ENCODE measurements at places on chromosomes 2 and 18. TPM values are rescaled to one million over a fixed set of nuclear protein-coding genes. Genes with fewer than 3 reads are reported as not detected.

GRCh38 chr2:127169066-127169660, 50.9 kb downstream of the CYP27C1 start:
- no peak overlapping the region for H3K4me3 ChIP-seq
- H3K4me1 ChIP-seq = peaks cover 15% of the 10 kb centered on the region
- no peaks in the 10 kb centered on the region for H3K36me3 ChIP-seq
- no peak for DNase-seq
- no peaks in the 10 kb centered on the region for H3K27me3 ChIP-seq

GRCh38 chr2:241355983-241356870, at the start of gene FARP2:
Gene FARP2 (plus strand): TSS chr2:241356285. CDS start chr2:241373108, 16,823 bp downstream.
- DNase-seq = peak; percentile 98
- H3K27me3 ChIP-seq = no peaks in the 10 kb centered on the region
- peaks cover 20% of the 10 kb centered on the region for H3K4me1 ChIP-seq
- peak within 1 kb of the TSS; percentile 77 for H3K4me3 ChIP-seq
- H3K27ac ChIP-seq = peak within 1 kb of the TSS; percentile 72
- H3K36me3 ChIP-seq = peaks cover 23% of the 10 kb centered on the region

- peaks cover 78% of the 10 kb centered on the region for H3K4me1 ChIP-seq
- H3K4me3 ChIP-seq = 0 out of 2 replicates have a peak overlapping the region, but pooled peaks have one; percentile 1
- H3K27ac ChIP-seq = peak overlapping the region; percentile 2
- no peak for DNase-seq
These were observed 25.2 kb downstream of the RTN4 start for GRCh38 chr2:55025082-55025481.

- no peak overlapping the region for H3K27ac ChIP-seq
- no peak overlapping the region for H3K4me3 ChIP-seq
- DNase-seq = no peak
- no peaks in the 10 kb centered on the region for H3K36me3 ChIP-seq
These were observed 269.8 kb downstream of the GLI2 start for GRCh38 chr2:121005453-121005852.

DNA sequence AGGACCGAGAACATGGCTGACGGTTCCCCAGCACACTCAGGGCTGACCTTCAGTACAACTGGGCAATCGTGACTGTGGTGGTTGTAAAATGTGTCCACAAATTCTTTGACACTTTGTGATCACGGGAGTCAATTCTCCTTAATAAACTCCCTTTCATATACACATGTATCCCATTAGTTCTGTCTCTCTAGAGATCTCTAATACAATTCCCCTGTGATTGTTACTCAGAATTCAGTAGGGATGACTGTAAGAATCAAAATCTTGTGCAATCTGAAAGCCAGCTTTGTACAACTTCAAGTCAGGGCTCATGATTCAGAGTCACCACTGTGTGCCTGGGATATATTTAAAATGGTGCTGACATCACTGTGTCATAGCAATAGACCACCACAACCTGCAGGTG, 89.5 kb upstream of the LMAN1 start:
- peak; percentile 83 for DNase-seq
- H3K27me3 ChIP-seq = no peaks in the 10 kb centered on the region
- peak overlapping the region; percentile 27 for H3K27ac ChIP-seq
- no peaks in the 10 kb centered on the region for H3K4me1 ChIP-seq
- H3K36me3 ChIP-seq = no peaks in the 10 kb centered on the region

DNA sequence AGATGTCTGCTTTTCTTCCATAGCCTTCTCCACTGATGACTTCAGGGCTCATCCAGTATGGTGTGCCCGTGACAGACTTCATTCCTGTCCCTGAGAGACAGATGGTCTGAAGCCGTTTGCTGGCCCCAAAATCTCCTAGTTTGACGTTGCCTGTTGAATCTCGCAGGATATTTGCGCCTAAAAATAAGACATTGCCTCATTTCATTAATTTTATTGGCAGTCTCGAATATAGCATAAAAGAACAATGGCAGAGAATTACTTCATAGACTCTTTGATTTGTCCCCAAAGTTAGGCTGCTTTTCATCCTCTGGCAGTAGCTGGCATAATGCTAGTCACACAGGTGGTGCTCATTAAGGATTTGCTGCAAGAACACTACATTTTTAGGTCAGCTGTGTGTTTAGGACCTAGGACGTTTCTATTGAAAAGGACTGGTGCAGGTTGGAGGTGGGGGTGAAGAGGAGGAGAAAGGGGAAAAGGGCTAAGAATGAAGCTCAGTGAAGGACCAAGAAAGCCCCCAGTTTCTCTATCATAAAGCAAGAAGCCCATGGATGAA, 14.7 kb upstream of the ERCC3 start:
- peaks cover 27% of the 10 kb centered on the region for H3K36me3 ChIP-seq
- no peaks in the 10 kb centered on the region for H3K27me3 ChIP-seq
- H3K27ac ChIP-seq = no peak overlapping the region

- H3K4me1 ChIP-seq = no peaks in the 10 kb centered on the region
- no peak for DNase-seq
- H3K27me3 ChIP-seq = no peaks in the 10 kb centered on the region
- no peaks in the 10 kb centered on the region for H3K36me3 ChIP-seq
- H3K4me3 ChIP-seq = no peak overlapping the region
- no peak overlapping the region for H3K27ac ChIP-seq
These were observed 968.0 kb upstream of the FAM98A start for GRCh38 chr2:34567128-34567527.

DNA sequence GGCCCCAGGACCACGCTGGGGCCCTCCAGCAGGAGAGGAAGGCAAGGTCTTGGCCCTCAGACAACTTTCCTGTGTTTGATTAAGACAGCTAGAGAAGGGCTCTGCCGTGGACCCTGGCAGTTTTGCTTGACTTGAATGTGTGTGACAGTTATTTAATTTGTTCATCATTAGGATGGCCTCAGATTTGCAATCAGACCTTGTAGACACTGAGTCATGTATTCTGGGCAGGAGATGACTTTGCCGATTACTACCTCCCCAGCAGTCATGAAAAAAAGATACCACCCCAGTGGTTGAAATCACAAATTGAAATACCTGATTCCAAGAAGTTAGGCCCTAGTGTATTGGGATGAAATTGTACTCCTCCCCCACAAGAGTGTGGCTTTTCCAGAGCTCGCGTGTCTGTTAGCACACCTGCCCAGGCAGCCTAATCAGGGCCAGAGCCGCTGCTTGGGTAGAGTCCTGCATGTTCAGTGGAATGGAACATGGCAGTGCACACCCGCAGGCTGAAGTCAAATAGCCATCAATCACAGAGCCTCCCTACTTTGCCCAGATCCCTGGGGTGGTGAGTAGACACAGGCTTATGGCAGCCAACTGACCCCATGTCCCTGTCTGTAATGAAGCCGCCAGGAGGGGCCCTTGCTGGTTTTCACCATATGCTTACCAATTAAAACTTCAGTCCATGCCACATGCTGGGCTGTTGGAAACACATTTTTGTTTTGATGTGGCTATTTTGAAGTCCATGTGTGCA, 122.5 kb downstream of the TPGS2 start:
- no peak overlapping the region for H3K27ac ChIP-seq
- H3K4me1 ChIP-seq = peaks cover 26% of the 10 kb centered on the region
- peak; percentile 74 for DNase-seq
- H3K36me3 ChIP-seq = no peaks in the 10 kb centered on the region
- H3K27me3 ChIP-seq = no peaks in the 10 kb centered on the region

- H3K27me3 ChIP-seq = no peaks in the 10 kb centered on the region
- DNase-seq = no peak
- H3K36me3 ChIP-seq = no peaks in the 10 kb centered on the region
- no peaks in the 10 kb centered on the region for H3K4me1 ChIP-seq
These were observed 290.6 kb downstream of the AFF3 start for GRCh38 chr2:99851811-99852210.

GRCh38 chr2:100178864-100179263, 36.5 kb upstream of the AFF3 start:
- no peak for DNase-seq
- H3K27ac ChIP-seq = no peak overlapping the region
- H3K4me3 ChIP-seq = no peak overlapping the region
- no peaks in the 10 kb centered on the region for H3K4me1 ChIP-seq
- H3K36me3 ChIP-seq = no peaks in the 10 kb centered on the region
- no peaks in the 10 kb centered on the region for H3K27me3 ChIP-seq

DNA sequence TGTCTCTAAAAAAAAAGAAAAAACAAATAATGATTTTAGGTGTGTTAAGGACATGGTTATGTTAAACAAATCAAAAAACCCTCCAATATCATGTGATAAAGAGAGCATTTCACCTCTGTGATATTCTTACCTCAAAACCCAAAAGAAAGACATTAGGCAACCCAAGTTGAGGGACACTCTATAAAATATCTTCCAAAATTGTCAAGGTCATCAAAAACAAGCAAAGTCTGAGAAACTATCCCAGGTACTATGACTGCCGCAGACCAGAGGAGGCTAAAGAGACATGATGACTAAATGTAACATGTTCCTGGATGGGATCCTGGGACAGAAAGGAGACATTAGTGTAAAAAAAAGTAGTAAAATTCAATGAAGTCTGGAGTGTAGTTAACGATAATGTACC, 4.5 kb downstream of the SFXN5 start:
- no peaks in the 10 kb centered on the region for H3K27me3 ChIP-seq
- no peak for DNase-seq
- H3K27ac ChIP-seq = no peak overlapping the region
- no peaks in the 10 kb centered on the region for H3K36me3 ChIP-seq
- peaks cover 40% of the 10 kb centered on the region for H3K4me1 ChIP-seq
- H3K4me3 ChIP-seq = no peak overlapping the region

- H3K4me1 ChIP-seq = peaks cover 60% of the 10 kb centered on the region
- peak; percentile 93 for DNase-seq
- 0 out of 2 replicates have a peak, but pooled peaks cover 4% of the 10 kb centered on the region for H3K36me3 ChIP-seq
- no peaks in the 10 kb centered on the region for H3K27me3 ChIP-seq
- no peak overlapping the region for H3K4me3 ChIP-seq
- H3K27ac ChIP-seq = peak overlapping the region; percentile 98
These were observed 19.5 kb downstream of the NFE2L2 start for GRCh38 chr2:177245010-177245422.

GRCh38 chr2:204824751-204825453, 279.6 kb downstream of the PARD3B start:
- no peak overlapping the region for H3K27ac ChIP-seq
- DNase-seq = no peak
- H3K4me3 ChIP-seq = no peak overlapping the region
- H3K36me3 ChIP-seq = no peaks in the 10 kb centered on the region
- no peaks in the 10 kb centered on the region for H3K27me3 ChIP-seq
- H3K4me1 ChIP-seq = no peaks in the 10 kb centered on the region

DNA sequence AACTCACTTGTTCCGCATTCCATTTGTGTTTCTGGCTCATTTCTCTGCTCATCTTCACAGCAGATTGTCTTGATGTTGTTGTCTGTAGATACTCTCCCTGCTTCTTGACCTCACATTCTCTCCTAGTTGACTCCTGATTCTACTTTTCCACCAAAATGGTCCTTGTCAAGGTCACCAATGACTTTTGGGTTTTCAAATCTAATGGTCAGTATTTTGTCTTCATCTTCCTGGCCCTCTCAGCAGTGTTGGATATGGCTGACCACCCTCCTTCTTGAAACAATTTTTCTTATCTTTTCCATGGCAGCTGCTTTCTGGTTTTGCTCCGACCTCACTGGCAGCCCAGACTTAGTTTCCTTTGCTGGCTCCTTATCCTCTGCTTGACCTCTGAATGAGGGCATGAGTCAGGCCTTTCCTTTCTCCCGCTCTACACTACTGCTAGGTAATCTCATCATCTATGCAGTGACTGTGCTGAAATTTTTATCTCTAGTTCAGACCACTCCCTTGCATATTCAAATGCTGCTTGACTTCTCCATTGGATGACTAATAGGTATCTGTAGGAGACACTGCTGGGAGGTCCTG, 386.6 kb upstream of the SPRED2 start:
- H3K27ac ChIP-seq = no peak overlapping the region
- H3K4me1 ChIP-seq = no peaks in the 10 kb centered on the region
- no peaks in the 10 kb centered on the region for H3K36me3 ChIP-seq
- H3K4me3 ChIP-seq = no peak overlapping the region

DNA sequence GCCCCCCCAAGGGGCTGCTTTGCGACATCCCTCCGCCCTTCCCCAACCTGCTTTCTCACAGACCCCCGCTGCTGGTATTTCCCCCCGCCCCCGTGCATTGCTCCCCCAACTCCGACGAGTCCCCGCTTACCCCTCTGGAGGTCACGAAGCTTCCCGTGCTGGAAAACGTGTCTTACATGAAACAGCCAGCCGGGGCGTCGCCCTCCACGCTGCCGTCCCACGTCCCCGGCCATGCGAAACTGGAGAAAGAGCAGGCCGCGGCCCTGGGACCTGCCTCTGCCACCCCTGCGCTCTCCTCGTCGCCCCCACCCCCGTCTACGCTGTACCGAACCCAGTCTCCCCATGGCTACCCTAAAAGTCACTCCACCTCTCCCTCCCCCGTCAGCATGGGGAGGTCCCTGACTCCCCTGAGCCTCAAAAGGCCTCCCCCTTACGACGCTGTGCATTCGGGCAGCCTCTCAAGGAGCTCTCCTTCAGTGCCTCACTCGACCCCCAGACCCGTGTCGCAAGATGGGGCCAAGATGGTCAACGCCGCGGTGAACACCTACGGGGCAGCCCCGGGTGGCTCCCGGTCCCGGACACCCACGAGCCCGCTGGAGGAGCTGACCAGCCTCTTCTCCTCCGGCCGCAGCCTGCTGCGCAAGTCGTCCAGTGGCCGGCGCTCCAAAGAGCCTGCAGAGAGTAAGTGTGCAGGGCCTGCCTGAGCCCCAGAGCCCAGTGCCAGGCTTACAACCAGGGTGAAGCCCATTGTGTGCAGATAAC, 183.0 kb downstream of the NYAP2 start:
- no peak overlapping the region for H3K4me3 ChIP-seq
- H3K27ac ChIP-seq = no peak overlapping the region
- no peak for DNase-seq
- no peaks in the 10 kb centered on the region for H3K27me3 ChIP-seq
- no peaks in the 10 kb centered on the region for H3K4me1 ChIP-seq
- no peaks in the 10 kb centered on the region for H3K36me3 ChIP-seq

DNA sequence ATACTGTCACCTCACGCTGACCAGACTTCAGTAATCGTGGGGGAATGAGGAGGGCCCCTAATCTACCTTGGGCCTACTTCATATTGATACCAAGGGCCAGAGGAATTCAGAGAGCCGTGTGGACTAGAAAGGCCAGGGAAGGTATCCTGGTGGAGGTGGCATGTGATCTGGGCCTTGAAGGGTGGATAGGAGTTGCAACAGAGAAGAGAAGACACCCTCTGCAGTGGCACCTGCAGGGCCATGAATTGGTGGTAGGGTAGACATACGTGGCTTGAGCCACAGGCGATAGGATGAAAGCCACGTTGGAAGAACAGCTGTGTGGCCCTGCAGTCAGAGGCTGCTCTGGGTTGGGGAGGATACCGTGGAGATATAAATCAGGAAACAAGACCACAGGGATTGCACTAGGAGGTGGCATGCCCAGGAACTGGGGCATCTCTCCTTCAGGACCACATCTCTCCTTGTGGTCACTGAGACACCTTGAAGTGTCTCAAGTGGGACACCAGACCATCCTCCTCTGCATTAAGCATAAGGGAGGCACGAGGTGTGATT, 141.4 kb downstream of the CYP26B1 start:
- no peaks in the 10 kb centered on the region for H3K27me3 ChIP-seq
- no peak overlapping the region for H3K27ac ChIP-seq
- no peak for DNase-seq
- H3K36me3 ChIP-seq = no peaks in the 10 kb centered on the region
- H3K4me3 ChIP-seq = no peak overlapping the region

GRCh38 chr2:69260666-69261065, 126.4 kb downstream of the GFPT1 start:
- H3K27me3 ChIP-seq = no peaks in the 10 kb centered on the region
- H3K27ac ChIP-seq = no peak overlapping the region
- no peaks in the 10 kb centered on the region for H3K36me3 ChIP-seq
- no peak overlapping the region for H3K4me3 ChIP-seq
- no peaks in the 10 kb centered on the region for H3K4me1 ChIP-seq

Gene DYNAP
- polyA plus RNA-seq = not detected

Gene CHRND
- not detected for polyA plus RNA-seq

Gene PRKAG3
- not detected for polyA plus RNA-seq

Gene KLHL41
- 0.11 TPM for polyA plus RNA-seq

Gene SYT4
- polyA plus RNA-seq = not detected

Gene INHA
- 0.36 TPM for polyA plus RNA-seq

Gene ANKRD62
- polyA plus RNA-seq = not detected
